ENCODE measurements at places on chromosomes 11 and 22.

GRCh38 chr11:70432065-70432464 is 33.7 kb downstream of the CTTN start:
- DNase-seq, result no peak

DNA sequence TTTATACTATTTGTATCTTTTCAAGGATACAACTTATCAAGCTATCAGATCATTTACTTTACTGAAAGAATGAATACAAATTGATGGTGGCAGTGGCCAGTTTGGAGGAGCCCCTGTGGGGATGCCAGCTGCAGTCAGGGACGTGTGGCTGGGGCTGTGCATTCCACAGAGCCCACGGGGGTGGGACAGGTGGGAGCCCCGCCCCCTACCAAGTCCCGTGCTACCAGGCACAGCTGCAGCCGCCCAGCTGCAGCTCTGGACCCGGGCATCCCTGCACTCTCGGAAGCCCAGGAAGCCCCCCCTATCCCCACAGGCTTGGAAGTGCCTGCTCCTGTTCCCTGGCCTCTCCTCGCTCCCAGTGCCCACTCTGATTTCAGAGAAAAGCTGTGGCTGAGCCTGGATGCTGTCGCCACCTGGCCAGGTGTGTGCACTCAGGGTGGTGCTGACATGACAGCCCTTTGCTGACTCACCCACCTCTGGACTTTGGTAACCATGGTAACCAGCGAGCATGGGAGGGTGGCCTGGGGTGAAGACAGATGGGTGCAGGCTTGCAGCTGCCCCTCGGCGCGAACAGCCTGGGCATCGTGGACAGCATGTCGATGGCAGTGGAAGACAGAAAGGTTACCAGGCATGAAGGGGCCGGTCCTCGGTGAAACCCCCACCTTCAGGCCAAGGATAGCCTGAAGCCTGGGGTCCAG is 138.1 kb downstream of the SBF2 start:
- no peak for DNase-seq

- DNase-seq, result no peak
Measured at GRCh38 chr22:19201869-19202798, 23.6 kb upstream of the SLC25A1 start.

GRCh38 chr22:50056214-50056972 is 1.7 kb downstream of the TTLL8 start:
- DNase-seq, result no peak

GRCh38 chr11:117020287-117020686 is 77.9 kb downstream of the SIK3 start:
- no peak for DNase-seq

DNA sequence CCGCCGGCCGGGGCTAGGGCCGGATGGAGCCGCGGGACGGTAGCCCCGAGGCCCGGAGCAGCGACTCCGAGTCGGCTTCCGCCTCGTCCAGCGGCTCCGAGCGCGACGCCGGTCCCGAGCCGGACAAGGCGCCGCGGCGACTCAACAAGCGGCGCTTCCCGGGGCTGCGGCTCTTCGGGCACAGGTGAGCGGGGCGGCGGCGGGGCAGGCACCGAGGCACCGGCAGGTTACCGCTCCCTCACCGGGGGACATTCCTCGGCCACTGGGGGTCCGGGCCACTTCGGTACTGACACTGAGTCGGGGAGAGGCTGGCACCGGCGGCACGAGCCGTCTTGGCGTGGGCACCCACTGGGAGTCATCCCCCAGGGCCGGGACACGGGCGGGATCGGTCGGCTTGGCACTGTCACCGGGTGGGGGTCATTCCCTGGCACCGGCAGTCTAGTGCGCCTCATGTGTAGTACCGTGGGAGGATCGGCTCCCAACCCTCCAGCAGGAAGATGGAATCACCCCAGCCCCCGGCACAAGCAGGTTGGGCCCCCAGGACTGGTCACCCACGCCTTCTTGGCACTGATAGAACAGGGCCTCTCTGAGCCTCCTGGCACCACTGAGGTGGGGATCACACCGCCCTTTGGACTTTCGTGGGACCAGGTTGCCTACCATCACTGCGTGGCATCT is 511 bp downstream of the DGKZ start:
- no peak for DNase-seq

DNA sequence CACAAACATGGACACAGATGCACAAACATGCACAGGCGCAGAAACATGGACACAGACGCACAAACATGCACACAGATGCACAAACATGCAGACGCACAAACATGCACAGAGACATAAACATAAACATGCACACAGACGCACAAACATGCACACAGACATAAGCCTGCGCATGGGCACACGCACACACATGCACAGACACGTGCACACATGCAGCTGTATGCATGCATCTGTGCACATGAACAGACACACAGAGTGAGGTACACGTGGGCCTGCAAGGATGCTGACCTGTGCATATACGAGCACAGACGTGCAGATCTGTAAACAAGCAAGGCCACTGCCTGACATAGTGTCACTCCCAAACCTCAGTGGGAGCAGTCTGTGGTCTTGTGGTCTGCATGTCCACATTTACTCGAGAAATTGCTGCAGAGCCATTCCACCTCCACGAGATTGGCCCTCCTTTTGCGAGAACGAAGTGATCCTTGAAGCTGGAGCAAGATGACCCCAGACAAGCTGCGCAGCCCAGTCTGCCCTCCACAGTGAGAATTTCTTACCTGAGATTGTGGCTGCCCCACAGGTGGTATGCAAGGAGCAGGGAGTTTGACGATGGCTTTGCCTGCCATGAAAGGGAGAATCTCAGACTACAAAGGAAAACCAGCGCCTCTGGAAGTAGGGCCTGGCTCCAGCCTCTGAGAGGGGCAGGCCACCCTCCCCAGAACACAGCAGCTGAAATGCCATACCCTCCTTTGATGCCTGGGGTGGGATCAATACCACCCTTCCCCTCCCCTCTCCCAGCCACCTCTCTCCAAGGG is 299.9 kb downstream of the BRD1 start:
- DNase-seq, result no peak

- DNase-seq, result no peak
Measured at GRCh38 chr11:79083352-79083751, 357.5 kb downstream of the TENM4 start.

DNA sequence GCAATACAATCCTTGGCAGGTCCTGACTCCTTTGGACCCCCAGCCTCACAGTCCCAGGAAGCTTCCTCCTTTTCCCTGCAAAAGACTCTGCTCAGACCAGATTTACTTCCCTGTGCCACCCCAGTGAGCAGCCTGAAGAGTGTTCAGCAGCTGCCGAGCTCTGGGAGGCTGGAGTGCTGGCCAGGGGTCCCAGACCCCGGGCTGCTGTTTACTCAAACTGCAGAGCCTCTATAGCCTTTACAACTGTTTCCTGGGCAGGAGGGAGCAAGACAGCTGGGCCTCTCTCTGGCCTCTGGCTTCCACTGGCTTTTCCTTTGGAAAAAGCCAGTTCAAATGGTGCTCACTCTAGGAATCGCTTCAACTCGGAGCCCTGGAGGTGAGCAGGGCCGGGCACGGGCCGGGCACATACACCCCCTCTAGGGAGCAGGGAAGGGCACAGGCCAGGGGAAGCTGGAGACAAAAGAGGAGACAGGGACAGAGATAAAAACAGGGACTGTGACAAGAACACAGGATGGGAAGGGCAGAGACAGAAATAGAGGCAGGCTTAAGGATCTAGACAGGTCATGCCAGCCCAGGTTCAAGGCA is 932 bp downstream of the IRAG1 start:
- no peak for DNase-seq

- no peak for DNase-seq
Measured at GRCh38 chr11:92199991-92200390, 24.6 kb upstream of the FAT3 start.

DNA sequence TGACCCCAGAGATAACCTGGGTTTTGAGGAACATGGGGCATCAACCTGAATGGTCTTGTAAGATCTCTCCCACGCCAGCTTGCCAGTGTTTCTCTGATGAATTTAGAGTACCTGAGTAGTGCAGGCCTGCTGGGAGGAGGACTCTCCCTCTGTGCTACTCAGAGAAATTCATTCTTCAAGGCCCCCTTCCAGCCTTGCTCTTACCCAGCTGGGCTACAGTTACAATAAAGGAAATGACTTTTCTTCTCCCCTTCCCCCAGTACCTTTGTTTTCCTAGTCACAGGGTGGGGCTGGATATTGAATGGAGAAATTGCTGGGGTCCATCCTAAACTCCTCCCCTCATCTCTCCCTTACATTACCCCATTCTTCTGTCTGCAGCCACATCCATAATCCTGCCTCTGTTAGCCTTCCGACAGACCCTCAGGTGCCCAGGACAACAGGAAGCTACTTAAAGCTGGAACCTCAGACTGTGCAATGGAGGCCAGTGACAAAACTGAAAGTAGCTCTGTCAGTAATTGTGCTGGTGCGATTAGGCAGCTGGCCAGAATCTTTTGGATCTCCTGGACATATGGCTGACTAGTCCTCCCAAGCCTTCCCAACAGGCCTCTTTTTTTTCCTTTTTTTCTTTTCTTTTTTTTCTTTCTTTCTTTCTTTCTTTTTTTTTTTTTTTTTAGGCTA is 17.4 kb downstream of the LIMK2 start:
- DNase-seq, result peak; percentile 71

DNA sequence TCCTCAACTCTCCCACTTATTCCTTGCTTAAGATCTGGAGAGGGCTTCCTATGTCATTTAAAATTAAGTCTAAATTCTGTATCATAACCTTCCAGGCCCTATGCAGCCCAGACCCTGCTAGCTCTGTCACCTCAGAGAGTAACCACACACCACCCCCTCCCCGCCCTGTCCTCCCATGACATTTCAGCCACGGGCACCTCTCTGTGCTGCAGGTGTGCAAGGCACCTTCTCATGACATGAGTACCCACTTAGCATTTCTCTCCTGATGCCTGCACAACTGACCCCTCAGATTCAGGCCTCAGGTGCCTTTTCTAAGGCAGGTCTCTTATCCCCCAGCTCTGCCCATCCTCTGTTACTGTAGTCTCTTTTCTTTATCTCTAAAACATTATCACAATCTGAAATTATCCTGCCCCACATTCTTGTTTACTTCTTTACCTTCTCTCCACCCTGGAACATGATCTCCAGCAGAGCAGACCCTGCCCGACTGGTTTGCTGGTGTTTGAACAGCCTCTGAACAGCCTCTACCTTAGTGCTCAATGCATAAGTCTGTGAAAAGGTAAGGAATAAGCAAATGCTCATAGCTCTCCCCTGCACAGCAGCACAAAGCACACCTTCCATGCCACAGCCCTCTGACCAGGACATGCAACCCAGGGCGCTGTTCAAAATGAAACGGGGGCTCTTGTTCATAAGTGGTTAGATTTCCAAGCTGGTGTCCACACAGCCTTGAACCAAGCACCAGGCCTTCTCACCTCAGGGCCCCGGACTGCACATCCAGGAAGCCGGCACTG is 196.1 kb upstream of the B3GAT1 start:
- peak; percentile 21 for DNase-seq

- no peak for DNase-seq
Measured at GRCh38 chr22:19242699-19243098, 48.8 kb downstream of the CLTCL1 start.

DNA sequence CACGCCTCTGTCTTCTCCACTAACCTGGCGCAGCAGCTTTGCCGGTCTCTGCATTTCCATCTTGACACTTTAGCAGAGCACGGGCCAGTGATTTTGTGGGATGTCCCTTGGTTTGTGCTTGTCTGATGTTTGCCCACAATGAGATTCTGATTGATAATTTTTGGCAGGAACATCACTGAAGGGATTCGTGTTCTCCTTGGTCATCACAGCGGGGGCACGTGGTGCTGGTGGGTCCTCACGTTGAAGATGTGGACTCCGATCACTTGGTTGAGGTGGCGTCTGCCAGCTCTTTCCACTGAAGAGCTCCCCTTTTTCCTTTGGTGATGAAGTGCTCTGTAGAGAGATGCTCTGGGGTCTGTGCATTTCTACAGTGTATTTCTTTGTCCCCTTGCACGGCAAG is 37.2 kb downstream of the TBC1D22A start:
- no peak for DNase-seq

- DNase-seq, result no peak
Measured at GRCh38 chr11:7138051-7138450, 49.3 kb downstream of the RBMXL2 start.

DNA sequence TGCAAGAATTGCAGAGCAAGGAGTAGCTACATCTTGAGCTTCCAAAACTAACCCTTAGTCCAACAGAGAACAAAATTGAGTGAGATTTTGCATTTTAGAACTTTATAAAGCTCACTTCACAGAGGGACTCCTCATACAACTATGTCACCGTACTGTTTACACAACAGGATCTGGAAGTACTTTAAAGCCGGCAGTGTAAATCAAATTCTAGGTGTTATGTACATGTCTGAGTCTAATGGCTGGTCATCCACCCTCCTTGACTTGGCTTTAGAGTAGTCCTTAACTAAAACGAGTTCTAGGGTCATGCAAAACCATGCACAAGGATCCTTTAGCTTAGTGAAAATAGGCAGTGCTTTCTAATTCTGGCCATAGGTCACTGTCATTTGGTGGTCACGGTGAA is 23.5 kb downstream of the IRAG1 start:
- DNase-seq, result no peak
